ENCODE measurements at places on chromosomes 2 and 18.

- DNase-seq: no peak
- no peaks in the 10 kb centered on the region for H3K36me3 ChIP-seq
- H3K4me3 ChIP-seq: no peak overlapping the region
- no peaks in the 10 kb centered on the region for H3K27me3 ChIP-seq
- H3K4me1 ChIP-seq: no peaks in the 10 kb centered on the region
Observed at GRCh38 chr18:63477200-63477599, 442 bp downstream of the SERPINB5 start.

- H3K27me3 ChIP-seq: no peaks in the 10 kb centered on the region
- DNase-seq: no peak
- H3K27ac ChIP-seq: no peak overlapping the region
- no peak overlapping the region for H3K4me3 ChIP-seq
- H3K4me1 ChIP-seq: no peaks in the 10 kb centered on the region
Observed at GRCh38 chr2:217959723-217960122, 43.1 kb downstream of the TNS1 start.

- no peaks in the 10 kb centered on the region for H3K27me3 ChIP-seq
- H3K36me3 ChIP-seq: no peaks in the 10 kb centered on the region
Observed at GRCh38 chr2:149180226-149180875, 141.9 kb downstream of the LYPD6B start.

DNA sequence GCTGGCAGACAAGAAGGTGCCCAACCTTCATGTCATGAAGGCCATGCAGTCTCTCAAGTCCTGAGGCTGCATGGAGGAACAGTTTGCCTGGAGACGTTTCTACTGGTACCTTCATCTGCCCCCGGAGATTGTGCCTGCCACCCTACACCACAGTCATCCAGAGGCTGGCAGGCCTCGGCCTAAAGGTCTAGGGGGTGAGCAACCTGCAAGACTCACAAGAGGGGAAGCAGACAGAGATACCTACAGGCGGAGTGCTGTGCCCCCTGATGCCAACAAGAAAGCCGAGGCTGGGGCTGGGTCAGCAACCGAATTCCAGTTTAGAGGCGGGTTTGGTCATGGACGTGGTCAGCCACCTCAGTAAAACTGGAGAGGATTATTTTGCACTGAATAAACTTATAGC, 12.0 kb upstream of the SERTAD2 start:
- no peaks in the 10 kb centered on the region for H3K36me3 ChIP-seq
- no peak overlapping the region for H3K27ac ChIP-seq
- H3K4me1 ChIP-seq: peaks cover 40% of the 10 kb centered on the region
- no peaks in the 10 kb centered on the region for H3K27me3 ChIP-seq

- H3K27ac ChIP-seq: no peak overlapping the region
- no peak for DNase-seq
Observed at GRCh38 chr2:10830203-10830602, 17.6 kb upstream of the PDIA6 start.

GRCh38 chr2:24418166-24418841, 58.0 kb upstream of the ITSN2 start:
- DNase-seq: no peak
- H3K27ac ChIP-seq: no peak overlapping the region
- H3K4me1 ChIP-seq: no peaks in the 10 kb centered on the region
- H3K4me3 ChIP-seq: no peak overlapping the region
- H3K36me3 ChIP-seq: no peaks in the 10 kb centered on the region

GRCh38 chr2:165796129-165796528, 2.1 kb upstream of the GALNT3 start:
- H3K36me3 ChIP-seq: no peaks in the 10 kb centered on the region
- no peak for DNase-seq
